ENCODE measurements at places on chromosomes 1 and 21.

- DNase-seq: no peak
Measured at GRCh38 chr1:159000070-159000409, 9.7 kb upstream of the IFI16 start.

GRCh38 chr1:17250601-17251000, 1.7 kb downstream of the PADI3 start:
- DNase-seq: no peak

DNA sequence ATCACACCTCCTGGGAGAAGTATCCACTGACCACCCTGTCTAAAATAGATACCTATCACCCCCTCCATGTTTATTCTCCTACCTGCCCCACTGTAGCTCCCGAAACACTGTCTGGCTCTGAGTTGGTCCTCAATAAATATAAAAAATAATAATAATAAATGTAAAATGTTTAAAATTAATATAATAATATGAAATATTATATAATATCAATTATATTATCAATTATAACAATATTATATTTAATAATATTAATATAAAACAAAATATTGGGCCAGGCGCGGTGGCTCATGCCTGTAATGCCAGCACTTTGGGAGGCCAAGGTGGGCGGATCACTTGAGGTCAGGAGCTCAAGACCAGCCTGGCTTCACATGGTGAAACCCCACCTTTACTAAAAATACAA, 52.3 kb upstream of the TIAM1 start:
- DNase-seq: no peak

DNA sequence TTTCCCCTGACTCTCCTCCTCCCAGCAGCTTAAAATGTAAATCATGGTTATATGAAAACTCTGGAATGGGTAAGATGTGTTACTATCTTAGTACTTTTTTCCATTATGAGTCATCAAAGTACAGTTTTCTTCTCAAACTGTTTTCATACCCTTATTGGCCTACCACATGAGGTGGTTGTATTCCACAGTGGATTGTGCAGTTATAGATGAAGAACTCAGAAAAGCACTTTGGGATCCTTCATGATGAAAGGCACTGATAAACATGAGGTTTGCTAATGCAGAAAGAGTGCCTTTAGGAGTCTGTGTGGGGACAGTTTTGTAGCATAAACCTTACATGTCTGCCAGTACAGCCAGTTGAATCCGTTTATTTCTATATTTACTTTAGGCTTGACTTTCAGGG, 32.0 kb upstream of the MYOCOS start:
- DNase-seq: no peak
